ENCODE measurements at places on chromosomes 16 and 17. TPM values are rescaled to one million over a fixed set of nuclear protein-coding genes. Genes with fewer than 3 reads are reported as not detected.

CHAD gene
- 0.55 TPM for total RNA-seq

OR4D1 gene
- 0.06 TPM for total RNA-seq

GINS2 gene
- total RNA-seq, result 8.9 TPM

KRT222 gene
- 31.1 TPM for total RNA-seq

SLC12A4 gene
- 31.8 TPM for total RNA-seq

CLEC18B gene
- 5.1 TPM for total RNA-seq

STH gene
- total RNA-seq, result 0.66 TPM

GRCh38 chr17:74715144-74715543 is 2.4 kb upstream of the CD300LF start:
- no peak overlapping the region for H3K27ac ChIP-seq
- no peak for DNase-seq
- H3K4me3 ChIP-seq, result no peak overlapping the region

- H3K4me3 ChIP-seq, result no peak overlapping the region
- H3K27me3 ChIP-seq, result no peaks in the 10 kb centered on the region
- DNase-seq, result no peak
- H3K27ac ChIP-seq, result no peak overlapping the region
Measured at GRCh38 chr17:35148144-35148543, 527 bp downstream of the UNC45B start.

DNA sequence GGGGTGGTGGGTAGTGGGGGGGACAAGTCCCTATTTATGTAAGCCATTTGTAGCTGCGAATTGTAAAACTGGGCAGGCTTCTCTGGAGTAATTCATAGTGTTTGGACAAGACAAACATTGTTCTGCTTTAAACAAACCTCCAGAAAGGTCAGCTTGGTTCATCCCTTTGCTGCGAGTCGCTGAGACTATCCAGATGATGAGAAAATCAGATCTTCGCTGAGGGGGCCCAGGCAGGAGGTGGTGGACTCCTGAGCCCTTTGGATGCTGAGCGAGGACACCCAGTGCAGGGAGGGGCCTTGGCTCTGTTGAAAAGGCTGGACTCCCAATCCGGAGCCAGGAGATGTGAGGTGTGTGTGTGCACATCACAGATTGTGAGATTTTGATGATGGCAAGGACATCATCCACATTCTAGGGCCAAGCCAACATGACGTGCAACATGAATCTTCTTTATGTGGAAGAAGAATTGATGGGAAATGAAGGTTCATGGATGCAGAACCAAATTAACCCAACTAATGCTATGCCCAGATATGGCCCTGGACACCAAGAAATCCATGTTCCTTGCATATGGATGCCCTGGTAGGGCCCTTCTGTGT is 15.0 kb upstream of the NTN1 start:
- H3K36me3 ChIP-seq, result no peaks in the 10 kb centered on the region
- H3K4me3 ChIP-seq, result no peak overlapping the region
- no peak overlapping the region for H3K27ac ChIP-seq
- peaks cover 35% of the 10 kb centered on the region for H3K4me1 ChIP-seq
- no peak for DNase-seq
- peaks cover 31% of the 10 kb centered on the region for H3K27me3 ChIP-seq

DNA sequence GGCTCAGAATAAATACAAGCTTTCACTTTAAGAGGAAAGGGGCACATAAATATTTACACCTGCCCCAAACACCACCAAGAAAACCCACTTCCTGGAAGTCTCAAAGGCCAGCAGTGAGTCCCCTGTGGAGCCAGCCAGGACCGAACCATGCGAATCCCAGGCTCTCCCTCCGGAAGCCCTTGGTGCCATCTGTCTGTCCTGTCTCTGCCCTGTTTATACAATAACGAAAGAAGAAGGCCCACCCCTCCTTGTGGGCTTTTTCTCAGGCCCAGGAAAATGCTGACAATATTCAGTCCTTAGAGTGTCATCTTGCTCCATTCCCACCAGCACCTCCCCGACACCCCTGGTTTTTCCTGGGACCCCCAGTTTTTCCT is 3.6 kb upstream of the SLC6A4 start:
- peaks cover 55% of the 10 kb centered on the region for H3K27me3 ChIP-seq
- no peak overlapping the region for H3K27ac ChIP-seq
- H3K36me3 ChIP-seq, result no peaks in the 10 kb centered on the region
- H3K4me1 ChIP-seq, result peaks cover 33% of the 10 kb centered on the region

GRCh38 chr16:62966626-62967025 is 930.4 kb upstream of the CDH8 start:
- no peaks in the 10 kb centered on the region for H3K36me3 ChIP-seq
- no peaks in the 10 kb centered on the region for H3K4me1 ChIP-seq
- H3K27ac ChIP-seq, result no peak overlapping the region
- no peak for DNase-seq

- no peak for DNase-seq
- H3K4me3 ChIP-seq, result no peak overlapping the region
- H3K4me1 ChIP-seq, result peaks cover 3% of the 10 kb centered on the region
- no peak overlapping the region for H3K27ac ChIP-seq
- H3K27me3 ChIP-seq, result no peaks in the 10 kb centered on the region
Measured at GRCh38 chr17:50850640-50851039, 15.3 kb downstream of the WFIKKN2 start.

DNA sequence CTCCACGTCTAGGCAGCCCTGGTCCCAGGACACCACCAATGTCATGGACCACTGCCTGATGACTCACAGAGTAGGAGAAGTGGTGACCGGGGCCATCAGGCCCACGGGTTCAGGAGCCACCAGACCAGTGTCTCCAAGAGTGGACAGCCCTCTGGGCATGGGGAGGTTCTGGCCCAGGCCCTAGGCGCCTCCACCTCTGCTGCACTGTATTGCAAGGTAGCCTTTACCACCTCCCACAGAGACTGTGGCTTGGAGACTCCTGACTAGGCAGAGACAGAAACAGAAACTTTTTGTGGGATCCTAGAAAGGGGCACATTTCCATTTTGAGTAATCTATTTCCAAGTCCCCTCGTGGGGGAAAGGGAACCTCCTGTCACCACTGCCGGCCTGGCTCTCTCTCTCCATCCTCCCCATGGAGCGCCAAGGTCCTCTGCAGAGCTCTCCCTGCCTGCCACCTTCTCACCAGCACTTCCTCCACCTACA is 2.9 kb downstream of the CDIP1 start:
- no peak overlapping the region for H3K27ac ChIP-seq
- H3K4me1 ChIP-seq, result peaks cover 53% of the 10 kb centered on the region
- DNase-seq, result no peak
- H3K27me3 ChIP-seq, result no peaks in the 10 kb centered on the region

- no peaks in the 10 kb centered on the region for H3K36me3 ChIP-seq
- no peaks in the 10 kb centered on the region for H3K27me3 ChIP-seq
- no peak for DNase-seq
- H3K4me1 ChIP-seq, result no peaks in the 10 kb centered on the region
- H3K4me3 ChIP-seq, result no peak overlapping the region
- no peak overlapping the region for H3K27ac ChIP-seq
Measured at GRCh38 chr17:57154921-57155320, 69.9 kb downstream of the AKAP1 start.

- H3K4me1 ChIP-seq, result no peaks in the 10 kb centered on the region
- no peak for DNase-seq
- H3K4me3 ChIP-seq, result no peak overlapping the region
- peaks cover 42% of the 10 kb centered on the region for H3K36me3 ChIP-seq
- no peaks in the 10 kb centered on the region for H3K27me3 ChIP-seq
Measured at GRCh38 chr16:71645450-71645849, 19.5 kb downstream of the MARVELD3 start.

DNA sequence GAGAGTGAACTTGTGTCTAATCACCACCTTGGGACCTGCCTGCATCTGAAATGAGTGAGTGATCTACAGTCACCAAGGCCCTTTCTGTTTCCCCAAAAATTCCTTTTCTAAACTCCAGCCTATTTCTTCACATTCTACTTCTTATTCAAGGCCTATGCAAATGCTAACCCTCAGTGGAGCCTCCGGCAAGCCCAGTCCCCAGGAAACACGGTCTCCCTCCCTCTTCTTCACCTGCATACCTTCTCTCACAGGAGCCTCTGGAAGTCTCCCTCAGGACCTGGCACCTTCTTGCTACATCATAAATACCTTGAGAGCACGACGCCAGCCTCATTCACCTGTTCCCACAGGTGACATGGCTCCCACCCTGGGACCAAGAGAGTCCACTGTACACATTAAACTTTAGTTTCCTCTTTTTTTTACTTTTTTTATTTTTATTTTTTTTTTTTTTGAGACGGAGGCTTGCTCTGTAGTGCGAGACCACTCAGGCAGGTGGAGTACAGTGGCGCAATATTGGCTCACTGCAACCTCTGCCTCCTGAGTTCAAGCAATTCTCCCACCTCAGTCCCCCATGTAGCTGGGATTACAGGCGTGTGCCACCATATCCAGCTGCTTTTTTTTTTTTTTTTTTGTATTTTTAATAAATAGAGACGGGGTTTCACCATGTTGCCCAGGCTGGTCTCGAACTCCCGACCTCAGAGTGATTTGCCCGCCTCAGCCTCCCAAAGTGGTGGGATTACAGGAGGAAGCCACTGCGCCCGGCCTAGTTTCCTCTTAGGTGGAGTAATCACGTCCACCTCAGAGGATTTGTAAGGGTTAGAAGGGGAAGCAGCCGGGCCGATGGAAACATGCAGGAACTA is 97.3 kb downstream of the ANKRD11 start:
- H3K36me3 ChIP-seq, result peaks cover 5% of the 10 kb centered on the region
- H3K27ac ChIP-seq, result no peak overlapping the region
- peaks cover 28% of the 10 kb centered on the region for H3K4me1 ChIP-seq

DNA sequence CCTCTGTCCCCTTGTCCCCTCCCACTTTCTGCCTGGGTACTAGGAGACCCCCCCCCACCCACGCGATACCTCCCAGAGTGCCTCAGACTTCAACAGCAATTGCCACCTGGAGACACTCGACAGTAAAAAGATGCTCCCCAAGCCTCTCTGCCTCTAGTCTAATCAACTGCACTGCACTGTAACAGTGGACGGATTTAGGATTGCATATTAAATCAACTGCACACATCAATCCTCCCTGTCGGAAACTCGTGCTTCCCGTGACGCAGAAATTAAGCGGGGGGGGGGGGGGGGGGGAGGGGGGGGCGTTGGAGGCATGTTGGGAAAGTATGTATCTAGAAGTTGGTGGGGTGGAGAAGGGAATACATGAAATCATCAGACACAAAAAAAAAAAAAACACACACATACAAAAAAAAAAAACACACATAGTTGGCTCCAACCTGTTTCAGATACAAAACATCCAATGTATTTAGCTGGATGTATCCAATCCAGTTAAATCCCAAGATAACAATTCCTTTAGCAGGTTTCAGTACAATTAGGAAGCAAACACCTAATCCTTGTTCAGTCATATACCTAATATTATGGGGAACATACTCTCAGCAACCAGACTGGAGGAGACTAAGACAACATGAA is 29.7 kb downstream of the FAM222B start:
- DNase-seq, result no peak
- H3K4me3 ChIP-seq, result peak overlapping the region; percentile 89
- peak overlapping the region; percentile 89 for H3K27ac ChIP-seq
- no peaks in the 10 kb centered on the region for H3K27me3 ChIP-seq
- H3K36me3 ChIP-seq, result no peaks in the 10 kb centered on the region

- peaks cover 18% of the 10 kb centered on the region for H3K36me3 ChIP-seq
- H3K4me1 ChIP-seq, result peaks cover 30% of the 10 kb centered on the region
- H3K27ac ChIP-seq, result no peak overlapping the region
- no peak for DNase-seq
Measured at GRCh38 chr17:1374431-1375177, 25.4 kb downstream of the YWHAE start.

DNA sequence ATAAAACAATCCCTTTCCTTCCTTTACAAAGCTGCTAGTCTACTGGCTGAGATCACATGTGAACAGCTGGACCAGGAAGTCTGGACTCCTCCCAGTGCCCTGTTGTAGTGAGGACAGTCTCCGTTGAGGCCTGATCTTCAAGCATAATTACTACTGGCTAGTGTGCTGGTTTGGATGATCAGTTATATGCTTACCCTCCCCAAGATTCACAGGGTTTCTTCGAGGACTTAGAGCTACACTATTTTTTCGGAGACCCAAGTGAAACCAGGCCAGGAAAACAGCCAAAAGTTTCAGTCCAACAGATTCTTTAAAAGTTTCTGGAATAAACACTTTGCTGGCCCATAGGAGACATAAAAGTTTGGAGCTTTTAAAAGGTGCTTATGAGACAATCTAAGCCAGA is 194.9 kb upstream of the CDH11 start:
- H3K4me3 ChIP-seq, result no peak overlapping the region
- peaks cover 4% of the 10 kb centered on the region for H3K4me1 ChIP-seq
- DNase-seq, result no peak
- H3K27ac ChIP-seq, result no peak overlapping the region
- H3K27me3 ChIP-seq, result no peaks in the 10 kb centered on the region

- DNase-seq, result peak; percentile 52
- peak within 1 kb of the TSS; percentile 7 for H3K4me3 ChIP-seq
- peak within 1 kb of the TSS; percentile 33 for H3K27ac ChIP-seq
- H3K36me3 ChIP-seq, result peaks cover 68% of the 10 kb centered on the region
Measured at GRCh38 chr16:67884684-67885083, at the start of gene NRN1L. TSS of gene NRN1L (plus strand) at chr16:67884885. CDS start at chr16:67884904, 19 bp downstream.

GRCh38 chr17:12859520-12859919 is 70.2 kb downstream of the ARHGAP44 start:
- no peak overlapping the region for H3K4me3 ChIP-seq
- no peaks in the 10 kb centered on the region for H3K4me1 ChIP-seq
- no peaks in the 10 kb centered on the region for H3K36me3 ChIP-seq

DNA sequence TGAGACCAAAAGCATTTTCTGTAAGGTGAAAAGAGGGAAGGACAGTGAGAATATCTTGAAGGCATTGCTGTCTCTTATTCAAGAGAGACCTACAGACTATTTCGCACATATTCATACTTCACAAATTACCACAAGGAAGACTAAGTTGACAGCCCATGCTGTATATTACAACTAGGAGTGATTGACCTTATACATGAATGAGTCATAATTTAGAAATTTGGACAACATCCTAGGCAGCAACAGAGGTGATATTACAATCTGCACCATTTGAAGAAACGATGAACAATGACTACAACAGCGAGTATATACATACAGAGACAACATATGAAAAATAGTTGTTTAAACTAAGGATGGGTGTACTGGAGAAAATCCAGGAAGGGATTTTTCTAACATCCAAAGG is 971.7 kb downstream of the CDH11 start:
- no peaks in the 10 kb centered on the region for H3K27me3 ChIP-seq
- no peak overlapping the region for H3K27ac ChIP-seq
- H3K4me3 ChIP-seq, result no peak overlapping the region
- no peaks in the 10 kb centered on the region for H3K36me3 ChIP-seq
- no peak for DNase-seq

DNA sequence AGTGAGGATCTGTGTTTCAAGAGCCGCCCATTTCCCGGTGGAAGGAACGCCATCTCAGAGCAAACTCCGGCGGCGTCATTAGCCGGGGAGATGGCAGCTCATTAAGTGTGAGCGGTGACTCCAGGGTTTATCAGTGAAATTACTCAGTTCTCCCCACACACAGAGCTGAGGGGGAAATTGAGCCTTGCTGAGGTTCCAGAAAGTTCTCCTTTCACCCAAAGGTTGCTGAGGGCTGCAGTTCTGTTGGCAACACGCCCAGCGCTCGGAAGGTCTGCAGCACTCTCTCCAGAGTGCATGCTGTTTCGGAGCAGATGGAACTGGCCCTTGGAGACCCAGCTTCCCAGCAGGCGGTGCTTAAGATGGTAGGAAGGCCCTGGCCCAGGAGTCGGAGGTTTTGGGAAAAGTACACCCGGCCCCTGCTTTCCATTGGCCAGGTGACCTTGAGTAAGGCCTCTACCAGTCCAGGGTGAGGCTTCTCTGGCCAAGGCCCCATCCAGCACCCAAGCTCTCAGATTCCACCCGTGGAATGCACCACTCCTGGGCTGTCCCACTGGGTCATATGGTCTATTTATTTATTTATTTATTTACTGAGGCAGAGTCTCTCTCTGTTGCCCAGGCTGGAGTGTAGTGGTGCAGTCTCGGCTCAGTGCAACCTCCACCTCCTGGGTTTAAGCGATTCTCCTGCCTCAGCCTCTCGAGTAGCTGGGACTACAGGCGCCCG is 167.7 kb upstream of the CIBAR2 start:
- H3K4me3 ChIP-seq, result no peak overlapping the region
- peaks cover 53% of the 10 kb centered on the region for H3K4me1 ChIP-seq

Measured in spinal cord (tissue), 10 donors.